Adrenal gland (tissue), 19 donors: ENCODE measurements at places on chromosomes 11 and 22. TPM values are rescaled to one million over a fixed set of nuclear protein-coding genes. Genes with fewer than 3 reads are reported as not detected.

GRCh38 chr22:50209893-50210292 is 9.1 kb downstream of the SELENOO start:
- DNase-seq = peak; percentile 82

DNA sequence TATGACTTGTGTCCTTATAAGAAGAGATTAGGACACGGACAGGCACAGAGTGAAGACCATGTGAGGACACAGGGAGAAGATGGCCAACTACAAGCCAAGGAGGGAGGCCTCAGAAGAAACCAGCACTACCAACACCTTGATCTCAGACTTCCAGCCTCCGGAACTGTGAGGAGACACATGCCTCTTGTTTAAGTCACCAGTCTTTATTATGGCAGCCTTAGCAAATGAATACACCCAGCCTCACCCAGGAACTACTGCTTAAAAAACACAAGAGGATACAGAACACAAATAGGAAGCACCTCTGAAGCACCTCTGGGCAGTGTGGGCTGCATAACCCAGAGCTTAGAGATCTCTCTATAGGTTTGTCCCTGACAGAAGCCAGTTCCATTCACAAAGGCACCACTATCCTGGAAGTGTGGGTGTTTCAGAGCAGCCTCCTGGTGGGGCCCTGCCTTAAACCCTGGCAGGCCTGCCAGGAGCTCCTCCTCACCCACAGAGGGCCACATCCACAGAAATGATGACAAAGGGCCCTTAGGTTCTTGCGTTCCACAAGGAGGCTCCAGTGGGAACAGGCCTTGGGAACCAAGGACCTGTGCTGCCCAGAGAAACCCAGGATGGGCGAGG is 58.8 kb downstream of the CHRDL2 start:
- no peak for DNase-seq

- no peak for DNase-seq
These were observed 3.7 kb downstream of the ADAMTS8 start for GRCh38 chr11:130424613-130425140.

- no peak for DNase-seq
These were observed 59.1 kb downstream of the WNT11 start for GRCh38 chr11:76147106-76147740.

GRCh38 chr22:39664485-39665200 is 94.1 kb downstream of the CACNA1I start:
- no peak for DNase-seq

DNA sequence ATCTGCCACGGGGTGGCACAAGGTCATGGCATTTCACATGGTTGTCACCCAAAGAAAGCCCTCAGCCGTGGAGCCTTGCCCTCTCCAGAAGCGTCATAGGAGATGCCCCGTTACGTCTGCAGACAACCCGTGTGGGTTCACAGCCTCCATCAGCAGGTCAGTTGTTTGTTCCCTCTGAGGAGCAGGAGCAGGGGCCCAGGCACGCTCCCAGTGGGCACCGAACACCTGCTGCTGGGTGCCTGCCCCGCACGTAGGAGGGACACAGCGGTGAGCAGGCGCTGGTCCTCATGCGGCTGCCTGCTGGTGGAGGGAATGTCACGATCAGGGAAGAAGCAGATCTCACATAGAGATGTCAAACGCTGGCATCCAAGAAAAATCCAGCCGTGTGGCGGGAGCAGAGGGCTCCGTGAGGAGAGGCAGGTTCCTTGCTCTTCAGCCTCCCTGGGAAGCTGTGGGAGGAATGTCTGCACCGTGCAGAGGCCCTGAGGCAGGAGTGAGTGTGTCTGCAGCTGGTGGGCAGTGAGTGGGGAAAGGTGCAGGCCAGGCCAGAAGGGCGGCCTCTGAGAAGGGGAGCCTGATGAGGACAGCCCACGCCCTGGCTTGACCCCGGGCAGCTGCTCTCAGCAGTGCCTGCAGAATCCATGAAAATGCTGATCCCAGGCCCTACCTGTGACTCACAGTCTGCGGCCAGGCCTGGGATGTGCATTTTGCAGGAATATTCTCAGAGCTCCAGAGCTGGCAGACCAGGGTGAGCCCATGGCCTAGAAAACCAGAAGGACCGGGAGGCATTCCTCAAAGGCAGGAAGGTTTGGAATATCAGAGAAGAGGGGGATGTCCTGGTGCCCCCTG is 36.4 kb upstream of the TH start:
- no peak for DNase-seq

GRCh38 chr11:57903441-57904123 is 120.1 kb upstream of the OR9Q1 start:
- peak; percentile 9 for DNase-seq

DNA sequence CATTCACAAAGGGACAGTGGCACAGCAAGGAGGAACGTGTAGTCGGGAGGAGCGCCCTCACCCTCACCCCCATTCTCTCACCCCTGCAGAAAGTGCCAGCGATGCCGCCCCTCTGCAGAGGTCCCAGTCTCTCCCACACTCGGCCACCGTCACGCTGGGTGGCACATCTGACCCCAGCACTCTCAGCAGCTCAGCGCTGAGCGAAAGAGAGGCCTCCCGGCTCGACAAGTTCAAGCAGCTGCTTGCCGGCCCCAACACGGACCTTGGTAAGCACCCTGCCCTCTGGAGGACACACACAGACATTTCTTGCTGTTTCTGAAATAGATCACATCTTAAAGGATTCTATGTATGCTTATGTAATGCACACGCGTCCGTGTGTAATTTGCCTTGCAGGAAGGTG is 34.9 kb downstream of the TBC1D22A start:
- no peak for DNase-seq

DNA sequence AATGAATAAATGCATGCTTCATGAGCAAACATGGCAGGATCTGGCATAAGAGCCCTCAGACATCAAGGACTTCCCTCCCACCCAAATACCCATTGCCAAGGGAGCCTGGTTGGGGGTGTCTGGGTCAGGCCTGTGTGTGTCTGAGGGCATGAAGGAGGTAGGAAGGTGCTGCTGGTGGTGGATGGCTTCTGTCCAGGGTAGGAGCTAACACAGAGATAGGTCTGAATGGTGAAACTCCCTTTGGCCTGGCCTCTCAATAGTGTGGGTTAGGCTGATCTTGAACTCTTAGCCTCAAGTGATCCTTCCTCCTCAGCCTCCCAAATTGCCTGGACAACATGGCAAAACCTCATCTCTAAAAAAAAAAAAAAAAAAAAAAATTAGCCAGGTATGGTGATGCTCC is 2.8 kb downstream of the AMPD3 start:
- no peak for DNase-seq

DNA sequence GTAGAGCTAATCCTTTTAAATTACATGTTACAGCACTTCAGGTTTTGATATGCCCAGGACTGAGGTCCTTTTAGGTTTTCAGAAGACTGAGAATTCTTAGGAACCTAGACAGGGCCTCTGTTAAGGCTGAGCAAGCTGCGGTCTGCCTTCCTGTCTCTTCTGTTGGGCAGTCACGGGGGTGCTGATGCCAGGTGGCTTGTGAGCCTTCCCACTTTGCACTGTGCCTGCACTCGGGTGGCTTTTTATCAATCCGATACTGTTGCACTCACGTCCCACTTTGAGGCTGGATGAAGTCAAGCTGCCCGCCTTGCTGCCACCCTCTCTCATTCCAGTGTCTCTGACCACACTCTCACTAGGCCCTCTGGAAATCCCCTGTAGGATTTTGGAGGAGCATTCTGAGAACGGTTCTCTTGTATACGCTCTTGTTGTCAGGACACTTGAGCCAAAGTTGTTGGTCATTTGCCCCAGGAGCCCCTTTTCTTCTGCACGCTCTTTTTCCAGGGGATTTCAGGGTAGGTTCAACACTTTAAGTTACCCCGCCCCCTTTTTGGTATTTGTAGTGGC is 141.8 kb downstream of the TEAD1 start:
- DNase-seq = no peak

GRCh38 chr11:128693416-128693712 is 508 bp upstream of the FLI1 start:
- DNase-seq = no peak

- DNase-seq = no peak
These were observed 7.2 kb downstream of the SSTR3 start for GRCh38 chr22:37205046-37205445.

OR8G5 gene
- not detected for total RNA-seq

RBMXL2 gene
- not detected for total RNA-seq

KRTAP5-7 gene
- total RNA-seq = not detected
